ENCODE measurements at places on chromosomes 16 and 17.

DNA sequence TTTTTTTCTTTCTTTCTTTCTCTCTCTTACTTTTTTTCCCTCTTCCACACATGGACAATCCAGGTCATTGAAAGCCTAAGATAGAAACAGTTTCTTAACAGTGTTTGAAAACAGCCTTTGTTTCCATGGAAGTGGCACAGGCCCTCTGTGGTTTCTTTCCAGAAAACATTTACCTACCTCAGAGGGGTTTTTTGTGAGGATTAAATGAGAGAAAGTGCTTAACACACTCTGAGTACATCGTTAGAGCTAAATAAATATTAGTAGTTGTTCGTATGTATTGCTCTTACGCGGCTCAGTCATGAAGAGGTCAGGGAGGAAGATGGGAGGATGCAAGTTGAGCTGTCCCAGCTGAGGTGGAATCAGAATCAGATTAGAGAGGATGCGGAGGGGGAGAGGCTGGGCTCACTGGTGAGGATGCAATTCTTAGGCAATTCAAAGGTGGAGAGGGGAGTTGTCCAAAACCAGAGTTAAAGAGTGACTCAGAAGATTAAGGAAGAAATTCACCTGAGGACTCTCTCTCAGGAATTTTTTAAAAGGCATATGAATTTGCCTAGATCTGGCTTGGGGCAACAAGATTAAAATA, 345.4 kb downstream of the PMP22 start:
- DNase-seq, result no peak

- no peak for DNase-seq
These were observed 144.7 kb upstream of the IRX3 start for GRCh38 chr16:54431041-54431996.

DNA sequence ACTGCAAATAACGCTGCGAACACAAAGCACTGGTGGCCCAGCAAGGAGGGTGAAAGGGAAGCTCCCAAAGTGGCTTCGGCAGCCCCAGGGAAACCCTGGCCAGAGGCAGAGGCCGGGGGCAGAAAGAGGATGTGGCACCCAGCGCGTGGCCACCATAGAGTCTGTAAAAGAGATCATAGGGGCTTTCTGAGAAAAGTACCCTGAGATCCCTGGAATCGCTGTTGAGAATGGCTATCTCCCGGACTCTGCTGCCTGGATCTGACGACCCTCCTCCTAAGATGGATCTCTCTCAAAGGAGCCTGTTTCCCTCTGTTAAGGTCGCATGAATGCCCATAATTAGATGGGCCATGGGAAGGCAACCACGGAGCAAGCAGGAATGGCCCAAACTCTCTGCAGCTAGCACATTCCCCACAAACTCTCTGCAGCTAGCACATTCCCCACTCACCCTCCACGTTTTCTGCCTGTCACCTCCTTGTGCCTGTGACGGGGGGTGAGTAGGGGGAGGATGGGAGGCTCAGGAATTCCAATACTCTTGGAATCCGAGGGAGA, 364.4 kb downstream of the XYLT1 start:
- DNase-seq, result no peak

DNA sequence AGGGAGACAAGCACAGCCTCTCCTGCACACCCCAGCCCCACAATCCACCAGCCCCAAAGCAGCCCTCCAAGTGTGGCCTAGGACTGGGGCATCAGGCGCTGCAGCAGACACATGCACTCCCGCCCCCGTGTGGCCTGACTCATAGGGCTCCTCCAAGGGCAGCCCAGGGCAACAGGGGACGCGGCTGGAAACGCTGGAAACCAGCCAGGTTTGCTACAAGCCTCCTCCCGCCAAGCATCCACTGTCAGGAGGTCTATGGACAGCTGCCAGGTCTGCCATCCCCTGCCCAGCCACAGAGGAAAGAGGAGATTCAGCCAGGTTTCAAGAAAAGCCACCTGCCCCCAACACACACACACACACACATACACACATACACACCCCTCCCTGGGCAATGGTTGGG, 25.8 kb downstream of the SRCIN1 start:
- DNase-seq, result no peak

DNA sequence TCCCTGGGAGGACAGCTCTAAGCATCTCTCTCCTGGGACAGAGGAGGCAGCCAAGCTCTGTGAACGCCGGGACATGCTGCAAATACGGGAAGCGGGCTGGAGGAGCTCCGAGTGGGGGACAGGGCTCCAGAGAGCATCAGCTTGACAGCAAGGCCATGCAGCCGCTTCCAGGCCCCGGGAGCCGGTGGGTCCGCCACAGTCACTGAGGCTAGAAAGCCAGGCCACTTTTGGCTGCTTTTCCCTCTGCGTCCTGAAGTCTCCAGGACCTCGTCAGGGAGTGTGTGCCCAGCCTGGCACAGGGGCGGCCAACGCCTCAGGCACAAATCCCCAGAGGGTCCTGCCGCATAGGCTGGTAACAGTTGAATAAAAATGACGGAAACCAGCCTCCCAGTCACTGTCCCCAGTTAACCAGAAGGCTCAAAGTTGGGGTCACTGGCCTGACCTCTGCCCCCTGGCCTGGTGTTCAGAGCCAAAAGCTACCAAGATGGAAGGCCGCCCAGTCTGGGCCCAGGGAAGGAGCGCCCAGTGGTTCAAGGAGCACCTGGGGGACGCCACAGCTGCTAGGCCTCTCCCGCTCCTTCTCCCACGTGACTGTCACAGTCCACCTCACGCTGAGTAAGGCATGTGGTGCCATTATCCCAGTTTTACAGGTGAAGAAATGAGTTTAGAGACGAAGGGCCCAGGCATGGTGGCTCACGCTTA, 3.2 kb upstream of the TRIM65 start:
- DNase-seq, result no peak

DNA sequence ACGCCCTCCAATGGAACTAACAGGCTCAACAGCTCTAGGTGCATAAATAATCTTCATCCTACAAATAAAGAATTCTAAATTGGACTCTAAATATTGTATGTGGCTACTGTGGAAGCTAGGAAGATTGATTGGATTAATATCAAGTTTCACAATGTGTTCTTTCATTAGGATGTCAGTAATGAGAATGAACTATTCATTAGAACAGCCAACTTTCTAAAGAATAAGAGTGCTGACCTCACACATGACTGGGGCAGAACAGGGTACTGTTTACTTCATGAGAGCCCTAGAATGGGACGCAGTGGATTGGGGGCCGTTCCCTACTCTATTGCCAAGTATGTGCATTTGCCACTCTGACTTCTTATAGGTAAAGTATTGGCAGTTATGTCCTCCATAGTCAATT, 528.2 kb upstream of the RBFOX1 start:
- DNase-seq, result no peak

DNA sequence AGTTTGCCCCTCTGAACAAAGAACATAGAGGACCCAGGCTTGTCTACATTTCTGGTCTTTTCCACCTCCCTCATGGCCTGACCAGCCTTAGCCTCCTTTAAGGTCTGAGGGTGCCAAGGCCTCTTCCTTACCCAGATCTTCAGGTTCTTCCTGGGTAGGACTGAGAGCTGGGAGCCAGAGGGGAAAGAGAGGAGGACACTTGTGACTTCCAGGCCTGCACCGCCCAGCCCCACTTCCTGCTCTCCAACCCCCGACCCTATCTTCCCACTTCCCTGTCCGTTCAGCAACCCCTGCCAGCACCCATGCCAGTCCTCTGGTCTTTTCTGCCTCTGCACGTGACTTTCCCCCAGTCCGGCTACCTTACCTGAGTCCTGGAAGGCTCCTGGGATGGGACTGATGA, 534 bp downstream of the PRSS36 start:
- DNase-seq, result no peak

DNA sequence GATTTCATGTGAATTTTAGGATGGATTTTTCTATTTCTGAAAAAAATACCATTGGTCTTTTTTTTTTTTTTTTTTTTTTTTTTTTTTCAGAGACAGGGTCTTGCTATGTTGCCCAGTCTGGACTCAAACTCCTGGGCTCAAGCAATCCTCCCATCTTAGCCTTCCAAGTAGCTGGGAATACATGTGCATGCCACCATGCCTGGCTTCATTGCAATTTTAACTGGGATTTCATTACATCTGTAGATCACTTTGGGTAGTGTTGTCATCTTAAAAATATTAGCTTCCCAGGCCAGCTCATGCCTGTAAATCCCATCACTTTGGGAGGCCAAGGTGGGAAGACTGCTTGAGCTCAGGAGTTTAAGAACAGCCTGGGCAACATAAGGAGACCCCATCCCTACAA, 54.8 kb downstream of the TOM1L2 start:
- no peak for DNase-seq

GRCh38 chr16:3202903-3203539, 15.0 kb downstream of the OR1F1 start:
- no peak for DNase-seq

DNA sequence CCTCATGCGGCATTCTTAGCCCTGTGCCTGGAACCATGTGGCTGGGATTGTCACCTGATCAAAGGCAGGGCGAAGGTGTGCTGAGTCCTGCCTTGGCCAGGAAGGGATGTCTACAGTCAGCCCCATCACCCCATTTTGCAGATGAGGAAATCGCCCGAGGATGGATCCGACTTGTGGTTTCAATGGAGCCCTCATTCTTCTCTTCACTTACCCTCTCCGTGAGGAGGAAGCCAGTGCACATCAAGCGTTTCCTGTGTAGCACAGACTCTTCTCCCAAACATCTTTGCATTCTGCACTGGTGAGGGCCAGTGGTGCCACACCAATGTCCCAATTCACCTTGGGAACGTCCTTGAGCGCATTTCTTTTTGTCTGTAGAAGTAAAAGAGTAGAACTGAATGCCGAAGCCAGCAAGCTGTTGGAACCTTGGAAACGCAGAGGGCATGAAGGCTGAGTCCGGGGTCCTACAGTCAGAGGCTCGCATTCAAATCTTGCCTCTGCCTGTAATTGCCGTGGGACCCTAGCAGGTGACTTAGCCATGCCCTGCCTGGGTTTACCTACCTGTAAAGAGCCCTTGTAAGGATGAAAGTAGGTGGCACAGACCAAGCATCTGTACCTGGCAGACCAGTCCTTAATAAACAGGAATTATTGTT, 85.4 kb downstream of the IRF8 start:
- no peak for DNase-seq

DNA sequence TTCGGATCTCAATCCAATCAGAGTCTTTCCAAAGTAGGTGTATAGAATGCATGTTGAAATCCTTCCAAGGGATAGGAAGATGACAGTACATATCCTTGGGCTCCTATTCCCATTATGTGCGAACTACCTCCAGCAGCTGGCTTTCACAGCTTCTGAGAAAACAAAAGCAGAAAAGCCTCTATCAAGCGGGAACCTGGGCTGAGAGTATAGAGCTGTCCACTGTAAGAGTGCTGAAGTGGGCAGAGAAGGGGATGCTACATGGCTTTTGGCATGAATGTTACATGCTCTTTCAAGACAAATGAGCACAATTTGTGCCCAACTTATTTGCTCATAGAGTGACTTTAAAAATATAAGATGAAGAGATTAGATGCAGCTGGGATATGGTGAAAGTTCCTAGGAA, 993.5 kb downstream of the CDH8 start:
- no peak for DNase-seq

DNA sequence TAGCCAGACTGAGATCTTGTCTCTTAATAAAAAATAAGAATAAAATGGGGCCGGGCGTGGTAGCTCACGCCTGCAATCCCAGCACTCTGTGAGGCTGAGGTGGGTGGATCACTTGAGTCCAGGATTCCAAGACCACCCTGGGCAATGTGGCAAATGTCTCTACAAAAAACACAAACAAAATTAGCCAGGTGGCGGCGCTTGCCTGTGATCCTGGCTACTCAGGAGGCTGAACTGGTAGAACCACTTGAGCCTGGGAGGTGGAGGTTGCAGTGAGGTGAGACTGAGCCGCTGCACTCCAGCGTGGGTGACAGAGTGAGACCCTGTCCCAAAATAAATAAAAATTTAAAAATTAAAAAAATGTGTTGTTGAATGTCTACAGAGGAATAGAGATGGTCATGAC, 2.9 kb upstream of the DEF8 start:
- no peak for DNase-seq

GRCh38 chr16:65119435-65119834, 2.4 kb downstream of the CDH11 start:
- no peak for DNase-seq

DNA sequence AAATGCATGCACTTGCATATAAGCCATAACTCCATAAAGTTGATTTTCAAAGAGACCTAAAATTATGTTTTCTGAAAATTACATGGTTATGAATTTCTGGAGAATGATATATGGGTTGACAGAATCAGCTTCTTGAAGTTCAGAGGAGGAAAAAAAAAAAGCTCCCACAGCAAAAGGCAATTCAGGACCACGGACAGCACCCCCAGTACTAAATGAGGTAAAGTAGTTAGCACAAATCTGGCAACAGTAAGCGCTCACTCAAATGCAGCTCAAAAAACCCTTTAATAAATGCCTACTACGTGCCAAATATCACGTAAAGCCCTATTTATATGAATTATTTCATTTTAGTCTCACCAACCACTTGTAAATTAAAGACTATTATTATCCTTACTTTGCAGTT, 135.2 kb downstream of the SHISA9 start:
- no peak for DNase-seq

GRCh38 chr16:86444261-86444660, 66.1 kb upstream of the FOXF1 start:
- no peak for DNase-seq

DNA sequence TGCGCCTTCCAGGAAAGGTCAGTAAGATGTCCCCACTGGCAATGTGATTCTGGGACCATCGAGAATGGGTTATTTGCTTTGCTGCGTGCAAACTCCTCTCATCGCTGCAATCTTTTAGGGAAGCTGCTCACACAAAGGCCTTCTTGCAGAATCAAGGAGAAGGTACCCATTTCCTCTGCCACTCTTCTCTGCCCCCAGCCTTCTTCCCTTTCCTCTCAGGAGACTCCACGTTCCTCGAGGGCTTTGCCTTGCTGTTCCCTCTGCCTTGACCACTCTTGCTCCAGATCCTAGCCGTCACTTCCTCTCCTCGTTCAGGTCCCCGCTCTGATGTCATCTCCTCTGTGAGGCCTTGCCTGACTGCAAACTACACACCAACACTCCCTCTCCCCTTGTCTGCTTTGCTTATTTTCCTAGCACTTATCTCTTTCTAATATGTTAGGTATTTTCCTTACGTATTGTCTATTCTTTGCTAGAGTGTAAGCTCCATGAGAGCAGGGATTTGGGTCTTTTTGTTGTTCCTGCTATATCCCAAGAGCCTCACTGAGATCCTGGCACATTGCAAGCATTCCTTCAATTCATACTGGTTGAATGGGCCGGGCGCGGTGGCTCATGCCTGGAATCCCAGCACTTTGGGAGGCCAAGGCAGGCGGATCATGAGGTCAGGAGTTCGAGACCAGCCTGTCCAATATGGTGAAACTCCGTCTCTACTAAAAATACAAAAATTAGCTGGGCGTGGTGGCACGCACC, 5.3 kb upstream of the CRK start:
- DNase-seq, result no peak

DNA sequence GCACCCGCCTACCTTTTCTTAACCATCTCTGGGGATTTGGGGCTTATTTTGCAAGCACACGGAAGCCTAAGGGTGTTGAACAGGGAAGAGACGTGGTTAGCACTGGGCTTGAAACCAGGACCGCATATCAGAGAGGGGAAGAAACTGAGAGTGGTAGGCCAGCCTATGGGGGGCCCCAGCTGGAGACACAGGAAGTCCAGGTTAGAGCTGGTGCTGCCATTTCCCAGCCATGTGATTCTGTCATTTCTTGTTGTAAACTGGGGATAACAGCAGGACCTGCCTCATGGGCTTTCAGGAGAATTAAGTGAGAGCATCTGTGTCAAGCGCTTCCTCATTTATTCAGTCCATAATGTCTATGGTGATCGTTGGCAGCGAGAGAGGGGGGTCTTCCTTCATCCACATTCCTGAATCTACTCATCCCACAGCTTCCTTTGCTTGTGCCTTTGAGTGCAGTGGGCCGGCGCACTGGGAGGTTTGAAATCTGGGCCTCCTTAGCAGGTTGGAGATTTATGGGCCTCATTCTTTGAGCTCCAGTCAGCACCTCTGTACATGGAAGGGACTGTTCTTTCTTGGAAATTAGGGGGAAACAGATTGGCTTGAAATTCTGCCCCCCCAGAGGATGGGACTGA, 20.1 kb downstream of the NKD1 start:
- no peak for DNase-seq
